NCI-H1694 treated with DMSO at 0.1 percent for 48 hours (cell line): ENCODE measurements at places on chromosomes 7 and 10.

- peak; percentile 56 for DNase-seq
Observed at GRCh38 chr10:17782921-17783665, 26.1 kb upstream of the MRC1 start.

GRCh38 chr7:6172910-6173295, 99.5 kb downstream of the CYTH3 start:
- no peak for DNase-seq

- DNase-seq = peak; percentile 98
Observed at GRCh38 chr7:82319674-82320118, 123.9 kb downstream of the CACNA2D1 start.

- no peak for DNase-seq
Observed at GRCh38 chr7:17532861-17533404, 234.5 kb downstream of the AHR start.

- DNase-seq = no peak
Observed at GRCh38 chr10:28678687-28679457, 1.6 kb downstream of the BAMBI start.

GRCh38 chr7:24732646-24733413, 24.4 kb downstream of the GSDME start:
- DNase-seq = no peak

GRCh38 chr10:124092250-124092859, 1.0 kb downstream of the CHST15 start:
- no peak for DNase-seq

DNA sequence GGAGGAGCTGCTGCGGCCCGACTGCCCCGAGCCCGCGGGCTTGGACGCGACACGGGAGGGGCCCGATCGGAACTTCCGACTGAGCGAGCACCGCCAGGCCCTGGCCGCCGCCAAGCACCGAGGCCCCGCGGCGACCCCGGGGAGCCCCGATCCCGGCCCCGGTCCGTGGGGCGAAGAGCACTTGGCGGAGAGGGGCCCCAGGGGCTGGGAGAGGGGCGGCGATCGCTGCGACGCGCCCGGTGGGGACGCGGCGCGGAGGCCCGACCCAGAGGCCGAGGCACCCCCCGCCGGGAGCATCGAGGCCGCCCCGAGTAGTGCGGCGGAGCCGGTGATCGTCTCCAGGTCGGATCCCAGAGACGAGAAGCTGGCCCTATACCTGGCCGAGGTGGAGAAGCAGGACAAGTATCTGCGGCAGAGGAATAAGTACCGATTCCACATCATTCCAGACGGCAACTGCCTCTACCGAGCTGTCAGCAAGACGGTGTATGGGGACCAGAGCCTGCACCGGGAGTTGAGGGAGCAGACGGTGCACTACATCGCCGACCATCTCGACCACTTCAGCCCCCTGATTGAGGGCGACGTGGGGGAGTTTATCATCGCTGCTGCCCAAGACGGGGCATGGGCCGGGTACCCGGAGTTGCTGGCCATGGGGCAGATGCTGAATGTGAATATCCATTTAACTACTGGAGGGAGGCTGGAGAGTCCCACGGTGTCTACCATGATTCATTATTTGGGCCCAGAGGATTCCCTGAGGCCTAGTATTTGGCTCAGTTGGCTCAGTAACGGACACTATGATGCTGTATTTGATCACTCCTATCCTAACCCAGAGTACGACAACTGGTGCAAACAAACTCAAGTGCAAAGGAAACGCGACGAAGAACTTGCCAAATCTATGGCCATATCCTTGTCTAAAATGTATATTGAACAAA, 1.4 kb downstream of the OTUD1 start:
- no peak for DNase-seq

GRCh38 chr10:90935581-90936275, 14.8 kb upstream of the ANKRD1 start:
- no peak for DNase-seq

DNA sequence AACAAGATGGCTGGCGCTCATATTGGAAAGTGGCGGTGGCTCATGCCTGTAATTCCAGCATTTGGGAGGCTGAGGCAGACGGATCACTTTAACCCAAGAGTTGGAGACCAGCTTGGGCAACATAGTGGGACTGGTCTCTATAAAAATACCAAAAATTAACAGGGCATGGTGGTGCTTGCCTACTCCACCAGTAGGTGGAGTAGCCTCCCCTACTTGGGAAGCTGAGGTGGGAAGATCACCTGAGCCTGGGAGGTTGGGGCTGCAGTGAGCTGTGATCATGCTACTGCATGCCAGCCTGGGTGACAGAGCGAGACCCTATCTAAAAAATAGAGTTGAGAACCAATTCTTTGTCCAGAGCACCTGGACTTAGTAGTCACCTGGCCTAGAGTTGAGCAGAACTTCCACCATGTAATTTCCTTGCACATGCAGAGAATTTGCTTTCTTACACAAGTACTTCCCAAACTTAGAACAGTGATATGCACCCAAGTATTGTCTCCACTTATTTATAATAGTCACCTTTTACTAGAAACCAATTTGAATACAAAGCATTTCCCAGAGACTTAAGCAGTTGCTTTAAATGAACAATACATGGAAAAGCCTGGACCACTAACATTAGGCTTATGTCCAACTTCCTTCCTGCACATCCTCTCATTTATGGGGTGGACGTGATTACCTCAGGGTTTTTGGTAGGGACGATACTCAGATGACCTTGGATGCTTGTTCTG, 15.9 kb downstream of the LAMB4 start:
- DNase-seq = no peak

DNA sequence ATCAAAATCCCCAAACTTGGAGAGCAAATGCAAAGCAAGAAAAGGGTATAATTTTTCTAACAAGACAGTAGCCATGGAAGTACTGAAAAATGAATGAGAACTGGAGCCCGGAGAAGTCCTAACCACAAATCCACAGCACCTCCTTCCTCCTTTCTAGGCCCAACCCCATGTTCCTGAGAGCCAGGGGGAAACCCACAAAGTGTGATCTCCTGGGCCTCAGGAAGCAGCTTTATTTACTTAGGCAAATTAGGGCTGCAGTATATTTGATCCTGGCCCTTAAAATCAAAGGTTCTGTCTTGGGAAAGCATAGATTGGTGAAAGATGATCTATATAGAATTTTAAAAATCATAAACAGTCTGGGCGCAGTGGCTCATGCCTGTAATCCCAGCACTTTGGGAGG, 103.0 kb downstream of the DOCK4 start:
- no peak for DNase-seq

- no peak for DNase-seq
Observed at GRCh38 chr10:7706534-7707073, 3.5 kb downstream of the ITIH2 start.

- peak; percentile 41 for DNase-seq
Observed at GRCh38 chr10:72337039-72337629, 17.6 kb downstream of the DNAJB12 start.

DNA sequence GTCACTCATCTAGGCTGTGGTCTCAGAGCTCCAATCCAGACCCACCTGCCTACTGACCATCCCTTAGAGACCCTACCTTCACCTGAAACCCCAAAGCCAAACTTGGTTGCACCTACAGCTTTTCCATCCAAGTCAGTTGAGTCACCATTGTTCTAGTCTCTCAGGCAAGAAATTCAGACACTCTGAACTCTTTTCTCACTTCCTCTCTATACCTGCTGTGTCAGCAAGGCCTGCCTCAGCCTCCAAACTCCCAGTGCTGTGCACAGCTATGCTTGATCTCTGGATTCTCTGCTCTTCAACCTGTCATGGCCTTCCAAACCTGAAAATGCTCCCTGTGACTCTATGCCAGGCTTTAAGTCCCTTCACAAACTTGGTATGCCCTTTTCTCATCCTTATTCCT, 47.4 kb upstream of the MTURN start:
- no peak for DNase-seq

DNA sequence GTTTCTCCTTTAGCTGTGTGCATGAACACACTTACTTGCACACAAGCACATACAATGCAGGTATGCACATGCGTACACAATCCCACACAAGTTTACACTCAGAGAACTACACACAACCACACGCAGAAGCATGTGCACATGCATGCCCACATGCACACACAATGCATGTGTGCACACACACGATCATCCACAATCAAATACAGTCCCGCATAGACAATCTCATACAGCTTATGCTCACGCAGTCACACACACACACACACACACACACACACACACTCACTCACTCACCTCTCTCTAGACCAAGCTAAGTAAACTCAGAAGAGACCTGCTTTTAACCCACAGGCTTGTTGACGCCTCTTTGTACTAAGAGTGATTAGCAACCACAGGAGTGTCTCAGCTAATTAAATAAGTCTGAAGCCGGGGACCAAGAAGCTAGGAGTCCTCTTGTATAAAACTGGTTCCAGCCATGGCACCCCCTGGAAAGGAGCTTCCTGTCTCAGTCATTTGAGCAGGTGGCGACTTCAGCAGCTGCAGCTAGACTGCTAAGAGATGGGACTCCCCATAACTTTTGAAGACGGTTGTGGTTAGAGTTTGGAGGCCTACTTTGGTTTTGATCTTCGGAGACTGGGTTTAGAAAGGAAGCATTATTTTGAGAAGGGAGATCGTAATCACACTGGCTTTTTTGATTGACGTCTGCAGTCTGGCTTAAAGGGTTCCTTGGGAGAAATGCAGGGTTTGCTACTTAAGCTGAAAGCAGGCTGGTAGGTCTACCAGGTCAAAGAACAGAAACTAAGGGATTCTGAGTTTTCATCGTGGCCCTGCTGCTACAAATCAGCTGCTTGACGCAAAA, 82.3 kb upstream of the ADRB1 start:
- DNase-seq = no peak

DNA sequence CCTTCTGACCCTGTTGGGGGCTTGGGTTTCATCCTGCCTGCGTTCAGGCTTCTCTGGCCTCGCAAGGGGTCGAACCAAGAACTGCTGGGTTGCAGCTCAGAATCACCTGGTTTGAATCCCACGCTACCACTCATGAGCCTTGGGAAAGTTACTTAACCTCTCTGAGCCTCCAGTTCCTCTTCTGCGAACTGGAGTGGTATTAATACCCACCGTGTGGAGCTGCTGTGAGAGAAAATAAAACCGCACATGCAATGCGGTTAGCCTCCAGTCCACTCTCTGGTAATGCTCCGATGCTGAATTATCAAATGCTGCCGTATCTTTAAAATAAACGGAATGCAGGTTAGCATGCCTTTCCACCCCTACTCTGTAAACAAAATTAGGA, 171.9 kb downstream of the ARHGAP12 start:
- no peak for DNase-seq

DNA sequence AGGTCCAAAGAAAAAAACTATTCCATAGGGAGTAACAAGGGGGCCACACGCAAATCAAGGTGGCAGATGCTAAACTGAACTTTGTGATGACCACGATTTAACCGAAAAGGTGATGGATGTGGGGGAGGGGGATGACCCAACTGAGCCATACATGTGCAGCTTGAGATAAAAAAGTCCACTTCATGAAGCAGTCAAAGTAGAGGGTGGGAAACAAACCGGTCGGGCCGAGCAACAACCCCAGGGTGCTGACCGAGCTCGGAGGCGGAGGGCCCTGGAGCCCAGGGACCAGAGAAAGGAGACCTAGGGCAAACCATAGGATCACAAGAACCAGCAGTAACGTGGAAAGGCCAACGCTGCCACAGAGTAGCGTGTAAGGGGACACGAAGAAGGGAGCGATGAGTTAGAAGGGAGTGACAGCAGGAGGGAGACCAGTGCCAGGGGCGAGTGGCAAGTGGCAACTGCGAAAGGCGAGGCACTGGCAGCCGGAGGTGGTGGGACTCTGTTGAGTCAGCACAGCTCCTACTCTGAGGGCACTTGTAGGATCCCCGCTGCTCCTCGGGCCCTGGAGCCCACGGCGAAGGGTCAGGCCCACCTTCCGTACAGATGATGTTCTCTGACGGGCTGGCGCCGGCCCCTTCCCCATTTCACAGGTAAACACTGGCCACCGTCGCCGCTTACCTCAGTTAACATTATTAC, 540 bp downstream of the SNX13 start:
- DNase-seq = peak; percentile 21

DNA sequence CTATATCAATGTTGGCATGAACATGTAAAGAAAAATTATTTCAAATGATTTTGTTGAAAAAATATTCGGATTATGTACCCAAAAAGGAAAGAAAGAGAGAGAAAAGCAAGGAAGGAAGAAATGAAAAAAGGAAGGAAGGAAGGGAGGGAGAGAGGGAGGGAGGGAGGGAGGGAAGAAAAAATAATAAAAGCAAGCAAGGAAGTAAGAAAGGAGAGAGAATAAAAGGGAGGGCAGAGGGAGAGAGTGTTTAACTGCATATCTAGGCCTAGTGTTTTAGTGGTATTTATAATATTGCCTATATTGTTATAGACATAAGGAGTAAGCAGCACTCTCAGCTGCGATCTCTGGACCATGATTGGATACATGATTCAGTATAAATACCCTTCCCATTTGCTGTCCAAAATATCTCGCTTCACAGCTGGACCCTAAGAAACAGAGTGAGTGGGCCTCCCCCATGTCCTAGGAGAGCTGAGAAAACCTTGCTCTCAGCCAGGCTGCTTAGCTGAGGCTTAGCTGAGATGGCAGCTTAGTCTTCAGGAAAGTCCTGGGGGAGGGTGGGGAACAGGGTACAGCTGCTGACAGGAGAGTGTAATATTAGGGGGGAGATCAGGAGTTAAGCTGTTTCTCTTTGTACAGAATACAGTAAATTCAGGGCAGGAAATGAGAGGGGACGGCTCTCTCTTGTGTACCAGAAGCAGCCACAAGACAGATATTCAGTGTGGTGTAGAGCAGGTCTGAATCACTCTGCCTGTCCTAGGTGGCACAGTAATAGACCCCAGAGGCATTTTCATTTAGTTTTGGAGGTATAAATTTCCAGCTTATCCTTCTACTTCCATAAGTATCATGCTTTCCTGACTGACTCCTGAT, 66.8 kb upstream of the TARP start:
- no peak for DNase-seq

GRCh38 chr10:123156078-123156477, 1.9 kb downstream of the BUB3 start:
- DNase-seq = no peak

- no peak for DNase-seq
Observed at GRCh38 chr7:24870766-24871165, 109.2 kb downstream of the OSBPL3 start.

DNA sequence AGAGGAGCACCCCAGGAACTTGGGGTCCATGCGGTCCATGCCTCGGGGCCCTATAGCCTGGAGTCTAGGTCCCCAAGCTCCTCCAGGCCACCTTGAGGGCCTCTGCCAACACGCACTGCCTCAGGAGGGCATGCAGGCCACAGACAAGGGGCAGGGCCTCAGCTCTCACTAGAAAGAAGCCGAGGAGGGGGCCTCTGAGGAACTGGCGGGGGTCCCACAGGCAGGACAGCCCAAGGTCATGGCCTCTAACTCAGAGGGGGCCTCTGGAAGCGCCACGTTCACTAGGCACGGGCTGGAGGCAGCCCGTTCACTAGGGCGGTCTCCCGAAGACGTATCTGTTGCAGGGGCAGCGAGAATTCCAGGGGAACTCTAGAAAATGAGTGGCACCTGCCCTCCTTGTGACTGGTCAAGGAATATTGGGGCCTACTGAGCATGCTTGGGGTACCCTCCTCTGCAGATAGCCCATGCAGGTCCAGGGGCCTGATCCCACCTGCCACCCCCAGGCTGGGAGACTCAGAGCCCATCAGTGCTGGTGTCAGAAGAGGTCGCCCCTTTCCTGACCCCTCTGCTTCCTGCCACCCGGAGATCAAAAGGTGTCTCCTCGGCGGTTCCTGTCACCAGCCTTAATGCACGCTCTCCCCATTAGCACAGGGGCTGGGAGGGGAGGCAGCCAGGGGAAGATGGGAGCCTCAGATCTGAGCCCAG, 86.7 kb upstream of the RET start:
- DNase-seq = no peak

GRCh38 chr7:80288175-80289122, 153.8 kb downstream of the GNAI1 start:
- no peak for DNase-seq
